ENCODE measurements at places on chromosomes 3 and 15.

GRCh38 chr3:171044835-171045793 is 18.6 kb upstream of the SLC2A2 start:
- DNase-seq, result no peak

DNA sequence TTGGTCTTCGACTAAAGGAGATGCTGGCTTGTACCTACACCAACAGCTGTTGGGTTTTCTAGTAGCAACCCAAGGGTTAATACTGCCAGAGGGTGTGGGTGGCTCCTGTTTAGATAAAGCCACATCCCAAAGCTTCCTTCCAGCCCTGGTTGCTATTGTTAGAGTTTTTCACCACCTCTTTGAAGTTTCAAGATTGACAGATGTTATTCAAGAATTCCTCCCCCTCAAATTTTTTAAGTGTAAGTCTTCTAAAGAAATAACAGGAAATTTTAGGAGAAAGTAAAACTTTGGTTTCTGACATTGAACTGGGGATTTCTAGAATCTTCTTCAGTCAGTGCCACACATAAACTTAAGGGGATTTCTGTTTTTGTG is 60.9 kb downstream of the TGFBR2 start:
- no peak for DNase-seq

DNA sequence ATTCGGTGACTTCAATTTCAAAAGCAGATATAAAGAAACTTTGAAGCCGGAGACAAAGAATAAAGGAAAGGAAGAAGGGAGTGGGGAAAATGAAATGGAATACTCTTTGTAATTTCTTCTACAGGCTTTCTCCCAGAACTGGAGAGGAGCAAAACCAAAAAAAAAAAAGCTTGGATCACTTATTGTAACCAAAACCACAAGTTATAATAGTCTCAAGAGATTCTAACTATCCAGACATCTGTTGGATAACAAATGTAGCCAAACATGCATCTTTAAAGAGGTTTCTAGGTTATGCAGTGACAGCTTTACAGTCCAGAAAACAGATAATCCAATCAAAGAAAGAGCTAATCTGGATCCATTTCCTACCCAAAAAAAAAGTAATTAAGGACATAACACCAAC is 36.2 kb downstream of the VGLL3 start:
- no peak for DNase-seq

GRCh38 chr3:155744010-155744625 is 753 bp downstream of the PLCH1 start:
- peak; percentile 5 for DNase-seq

- DNase-seq, result no peak
Measured at GRCh38 chr3:60953351-60953750, 297.9 kb downstream of the FHIT start.

GRCh38 chr3:32056559-32057290 is 49.7 kb upstream of the GPD1L start:
- DNase-seq, result no peak

- no peak for DNase-seq
Measured at GRCh38 chr15:75025107-75025506, 1.7 kb downstream of the PPCDC start.

- DNase-seq, result no peak
Measured at GRCh38 chr15:88375234-88375927, 91.8 kb downstream of the MRPL46 start.

DNA sequence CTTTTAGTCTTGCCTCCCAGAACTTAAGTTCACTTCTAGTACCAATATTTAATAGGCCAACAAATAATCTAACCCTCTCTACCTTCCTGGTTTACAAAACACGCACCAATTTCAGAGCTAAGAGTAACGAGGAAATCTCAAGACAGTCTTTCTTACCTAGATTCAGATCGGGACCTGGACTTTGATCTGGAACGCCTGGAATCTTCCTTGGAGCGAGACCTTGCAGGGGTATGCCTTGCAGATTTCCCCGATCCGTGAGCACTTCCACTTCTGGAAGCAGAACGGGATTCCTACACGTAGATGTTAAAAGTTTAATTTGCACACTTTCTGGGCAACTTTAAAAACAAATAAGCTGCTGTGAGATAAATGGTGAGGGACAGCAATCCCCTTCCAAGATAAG is 11.4 kb downstream of the TRA2B start:
- DNase-seq, result no peak

DNA sequence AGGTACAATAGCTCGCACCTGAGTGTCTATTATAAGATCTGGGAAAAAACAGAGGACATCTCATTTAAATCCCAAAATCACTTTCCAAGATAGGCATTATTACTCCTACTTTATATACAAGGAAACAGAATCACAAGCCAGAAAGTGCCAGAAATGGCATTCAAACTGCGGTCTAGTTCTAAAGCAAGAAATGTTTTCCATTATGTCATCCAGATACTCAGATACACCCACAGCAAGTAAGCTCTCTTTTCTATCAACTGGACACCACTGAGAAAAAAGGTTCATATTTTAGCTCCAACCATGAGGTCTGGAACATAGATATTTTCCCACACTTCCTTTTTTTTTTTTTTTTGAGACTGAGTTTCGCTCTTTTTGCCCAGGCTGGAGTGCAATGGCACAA is 8.1 kb downstream of the SLC33A1 start:
- DNase-seq, result no peak

GRCh38 chr3:52633786-52634185 is 51.9 kb downstream of the PBRM1 start:
- DNase-seq, result no peak
